ENCODE measurements at places on chromosomes 12 and 14.

GRCh38 chr12:75759842-75760572, 248.6 kb upstream of the KRR1 start:
- DNase-seq, result no peak

- no peak for DNase-seq
Measured at GRCh38 chr12:52222692-52223091, 10.4 kb upstream of the KRT7 start.

- DNase-seq, result no peak
Measured at GRCh38 chr12:52630008-52630500, 11.7 kb upstream of the KRT73 start.

- no peak for DNase-seq
Measured at GRCh38 chr12:129887101-129887500, 16.7 kb downstream of the TMEM132D start.

DNA sequence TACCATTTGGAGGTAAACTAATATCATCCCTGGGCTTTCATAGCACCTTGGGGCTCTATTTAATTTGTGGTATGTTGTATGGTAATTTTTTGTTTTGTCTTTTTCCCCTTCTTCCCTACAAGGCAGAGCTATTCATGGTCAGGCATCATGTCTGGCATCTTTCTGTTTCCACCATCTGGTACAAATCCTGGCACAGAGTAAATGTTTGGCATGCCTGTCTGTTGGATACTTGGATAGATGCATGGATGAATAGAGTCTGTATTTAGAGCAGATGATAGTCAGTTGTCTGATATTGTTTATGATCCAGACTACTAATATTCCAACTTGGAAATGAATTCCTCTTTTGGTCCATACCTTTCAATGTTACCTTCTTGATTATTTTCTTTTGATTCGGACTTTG, 139.8 kb downstream of the NEDD1 start:
- no peak for DNase-seq
